Activated CD4-positive, alpha-beta T cell treated with anti-CD3 and anti-CD28 coated beads, Interleukin-2, amount 10 ng/mL, durations not matched to agents 7 days and 5 days (primary cell): ENCODE measurements at places on chromosomes 11 and 22. TPM values are rescaled to one million over a fixed set of nuclear protein-coding genes. Genes with fewer than 3 reads are reported as not detected.
A peak's percentile ranks its signal among the peaks of the same experiment; 100 is the strongest.

LDHAL6A gene
- total RNA-seq: 0.15 TPM

GRCh38 chr22:35984183-35985175 is 44.1 kb downstream of the RBFOX2 start:
- no peak for DNase-seq

TH gene
- not detected for total RNA-seq

- no peak for DNase-seq
Observed at GRCh38 chr22:37747080-37747714, 50.3 kb downstream of the TRIOBP start.

DNA sequence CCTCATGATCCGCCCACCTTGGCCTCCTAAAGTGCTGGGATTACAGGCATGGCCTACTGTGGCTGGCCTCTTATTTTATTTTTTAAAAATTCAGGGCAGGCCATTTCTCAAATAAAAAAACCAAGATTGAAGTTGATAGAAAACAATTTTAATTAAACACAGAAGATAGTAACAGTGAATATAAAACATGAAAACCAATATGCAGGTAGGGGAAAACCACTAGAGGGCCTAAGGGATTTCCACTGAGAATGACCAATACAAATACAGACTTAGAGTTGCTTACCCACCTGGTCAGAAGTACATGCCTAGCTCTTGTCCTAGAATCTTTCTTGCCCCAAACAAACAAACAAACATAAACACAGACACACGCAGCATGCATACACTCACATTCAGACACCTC is 1.7 kb upstream of the RTCB start:
- no peak for DNase-seq

- DNase-seq: peak; percentile 31
Observed at GRCh38 chr22:21624120-21624879, 5.5 kb downstream of the YDJC start.

DNA sequence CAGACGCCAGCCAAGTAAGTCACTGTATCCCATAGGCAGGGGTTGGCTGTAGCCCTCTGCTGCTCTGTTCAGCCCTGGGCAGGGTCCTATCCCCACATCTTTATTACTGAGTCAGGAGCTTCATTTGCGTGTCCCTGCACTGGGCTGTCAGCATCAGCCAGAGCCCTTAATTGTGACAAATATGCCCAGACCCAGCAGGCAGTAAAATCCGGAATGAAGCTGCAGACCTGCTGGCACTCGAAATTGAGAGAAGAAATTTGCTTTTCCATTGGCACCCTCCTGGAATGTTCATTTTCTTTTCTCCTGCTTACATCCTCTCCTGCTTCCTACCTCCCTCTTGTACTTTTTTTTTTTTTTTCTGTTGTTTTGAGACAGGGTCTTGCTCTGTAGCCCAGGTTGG is 43.8 kb downstream of the CEP164 start:
- no peak for DNase-seq

DNA sequence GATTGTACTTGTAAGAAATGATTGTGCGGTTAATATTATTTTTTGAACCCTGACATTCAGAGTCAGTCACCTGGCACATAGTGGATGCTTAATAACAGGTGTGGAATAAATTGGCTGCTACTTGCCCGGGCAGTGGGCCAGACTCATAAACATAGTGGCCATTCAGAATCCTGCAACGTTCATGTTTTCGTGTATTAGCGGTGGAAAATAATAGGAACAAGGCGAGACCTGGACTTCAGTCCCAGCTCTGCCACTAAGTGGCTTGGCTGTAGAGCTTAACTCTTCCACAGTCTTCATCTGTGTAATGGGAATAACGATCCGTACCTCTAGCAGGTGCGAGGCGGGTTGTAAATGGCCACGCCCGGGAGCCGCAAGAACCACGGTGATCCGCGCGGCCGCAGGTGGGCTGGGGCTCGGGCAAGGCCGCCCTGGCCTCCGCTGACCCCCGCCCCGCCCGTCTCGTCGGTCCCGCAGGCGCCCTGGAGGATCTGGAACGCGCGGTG is 761 bp upstream of the TMEM25 start:
- no peak for DNase-seq

GRCh38 chr11:11948242-11948947 is 60.0 kb downstream of the DKK3 start:
- DNase-seq: no peak

GRCh38 chr11:673866-674265 is 21.2 kb downstream of the DEAF1 start:
- no peak for DNase-seq

PLAAT2 gene
- not detected for total RNA-seq

DNA sequence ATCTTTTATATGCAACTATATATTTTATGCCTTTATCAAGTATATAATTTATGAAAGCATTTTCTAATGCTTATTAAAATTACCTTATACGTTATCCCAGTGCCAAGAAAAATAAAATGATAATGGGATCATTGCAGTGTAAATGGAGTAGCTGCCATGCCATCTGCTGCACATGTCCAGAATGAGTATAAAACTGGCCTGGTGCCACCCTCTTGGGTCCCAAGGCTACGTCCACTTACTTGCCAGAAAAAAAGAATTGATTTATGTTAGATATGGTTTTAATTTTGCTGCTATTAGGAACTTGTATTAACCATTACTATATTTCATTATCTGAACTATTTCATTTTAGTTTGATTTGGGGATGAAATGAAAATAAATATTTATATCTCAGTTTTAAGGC is 1127.1 kb upstream of the CNTN5 start:
- no peak for DNase-seq

DNA sequence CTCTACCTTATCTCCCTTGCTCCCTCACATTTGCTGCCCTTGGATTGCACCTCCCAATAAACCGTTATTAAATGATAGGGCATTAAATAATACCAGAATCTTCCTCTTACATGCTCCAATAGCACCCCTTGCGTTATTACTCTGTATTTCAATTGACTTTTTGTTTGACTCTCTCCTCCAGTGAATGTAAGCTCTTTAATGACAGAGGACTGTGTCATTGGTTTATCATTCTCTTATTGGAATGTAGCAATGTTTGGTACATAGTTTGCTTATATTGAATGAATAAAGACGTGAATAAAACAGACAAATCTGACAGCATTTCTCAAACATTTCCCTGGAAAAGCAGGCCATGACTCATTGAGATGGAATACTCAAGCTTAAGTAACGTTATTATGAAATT is 8.7 kb upstream of the MPEG1 start:
- DNase-seq: no peak

CCDC116 gene
- total RNA-seq: 0.42 TPM

DNA sequence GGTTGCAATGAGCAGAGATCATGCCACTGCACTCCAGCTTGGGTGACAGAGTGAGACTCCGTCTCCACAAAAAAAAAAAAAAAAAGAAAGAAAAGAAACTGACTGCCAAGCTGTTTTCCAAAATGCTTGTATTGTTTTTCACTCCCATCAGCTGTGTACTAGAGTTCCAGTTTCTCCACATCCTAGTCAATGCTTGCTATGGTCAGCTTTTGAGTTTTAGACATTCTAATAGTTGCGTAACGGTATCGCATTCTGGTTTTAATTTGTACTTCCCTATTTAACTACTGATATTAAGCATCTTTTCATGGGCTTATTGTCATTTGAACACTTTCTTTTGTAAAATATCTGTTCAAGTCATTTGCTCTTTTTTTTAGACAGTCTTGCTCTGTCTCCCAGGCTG is 55.7 kb downstream of the TSPAN18 start:
- no peak for DNase-seq

DNA sequence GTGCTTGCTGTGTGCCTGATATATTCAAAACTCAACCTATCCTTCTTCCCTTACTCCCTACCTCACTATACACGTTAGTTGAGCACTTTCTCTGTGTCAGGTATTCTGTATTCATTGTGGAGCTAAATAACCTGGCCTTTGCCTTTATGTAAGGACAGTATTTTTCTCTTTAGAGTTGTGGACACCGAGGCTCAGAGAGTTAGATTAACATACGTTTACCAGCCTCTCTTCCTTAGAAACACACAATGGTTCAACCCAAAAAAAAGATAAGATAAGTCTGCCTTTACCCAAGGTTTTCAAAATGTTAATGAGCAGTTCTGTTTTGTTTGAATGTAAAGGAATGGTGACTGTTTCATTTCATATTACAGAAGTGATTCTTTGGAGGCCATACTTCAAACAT is 45.0 kb downstream of the CBL start:
- DNase-seq: no peak

SHANK3 gene
- 0.04 TPM for total RNA-seq

GTSE1 gene
- total RNA-seq: 103 TPM

DNA sequence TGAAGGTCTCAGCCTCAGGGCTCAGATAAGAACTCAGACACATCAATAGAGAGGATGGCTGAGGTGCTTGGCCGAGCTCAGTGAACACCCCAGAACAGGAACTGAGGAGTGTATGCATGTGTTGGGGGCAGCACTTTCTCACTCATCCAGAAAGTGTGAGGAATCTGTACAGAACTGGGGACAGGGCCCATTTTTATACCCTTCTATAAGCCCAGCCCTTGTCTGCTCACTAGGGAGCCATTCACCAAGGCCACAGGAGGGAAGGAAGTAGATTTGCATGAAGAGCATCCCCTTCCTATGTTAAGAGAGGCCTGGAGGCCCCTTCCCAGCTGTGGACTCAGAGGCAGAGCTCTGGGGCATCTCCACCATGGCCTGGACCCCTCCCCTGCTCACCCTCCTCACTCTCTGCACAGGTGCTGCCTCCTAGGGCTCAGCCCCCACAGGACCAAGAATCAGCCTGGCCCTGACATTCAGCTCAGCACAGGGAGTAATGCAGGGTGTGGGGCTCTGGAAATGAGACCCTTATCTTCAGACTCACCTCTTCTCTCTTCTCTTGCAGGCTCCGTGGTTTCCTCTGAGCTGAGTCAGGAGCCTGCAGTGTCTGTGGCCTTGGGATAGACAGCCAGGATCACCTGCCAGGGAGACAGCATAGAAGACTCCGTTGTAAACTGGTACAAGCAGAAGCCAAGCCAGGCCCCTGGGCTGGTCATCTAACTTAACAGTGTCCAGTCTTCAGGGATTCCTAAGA is 39.9 kb upstream of the GGTLC2 start:
- DNase-seq: no peak

GRCh38 chr11:103624708-103625623 is 411.5 kb upstream of the DDI1 start:
- no peak for DNase-seq
